ENCODE measurements at places on chromosomes 7 and 10.
A peak's percentile ranks its signal among the peaks of the same experiment; 100 is the strongest.

GRCh38 chr7:96143495-96144259, 178.2 kb downstream of the SLC25A13 start:
- no peaks in the 10 kb centered on the region for H3K27me3 ChIP-seq
- no peak overlapping the region for H3K4me3 ChIP-seq
- no peak overlapping the region for H3K27ac ChIP-seq
- DNase-seq, result no peak

DNA sequence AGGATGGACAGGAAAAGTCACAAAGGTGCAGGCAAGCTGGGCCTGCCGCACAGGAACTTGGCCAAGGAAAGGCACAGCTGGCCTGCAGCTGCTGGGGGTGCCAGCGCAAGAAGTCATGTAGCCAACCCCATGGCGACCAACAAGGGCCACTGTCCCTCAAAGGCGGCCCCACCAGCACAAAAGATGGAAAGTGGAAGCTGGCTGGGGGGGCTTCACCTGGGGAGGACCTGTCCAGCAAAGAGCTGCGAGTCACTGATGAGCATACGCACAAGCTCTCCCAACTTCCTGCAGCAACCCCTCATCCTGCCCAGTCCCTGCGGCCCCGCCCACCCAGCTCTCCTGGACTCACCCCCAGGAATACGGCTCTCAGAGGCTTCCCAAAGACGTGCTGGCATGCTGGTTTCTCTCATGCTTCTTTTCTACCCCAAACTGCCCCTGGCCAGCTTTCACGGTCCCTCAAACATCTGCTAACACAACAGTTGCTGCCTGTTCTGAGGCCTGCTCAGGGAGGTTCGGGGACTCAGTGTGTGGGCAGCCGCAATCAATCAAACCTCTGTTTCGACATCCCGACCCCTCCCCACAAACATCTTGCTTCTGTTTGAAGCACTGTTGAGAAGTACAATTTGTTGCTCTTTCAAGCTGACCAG, 67.6 kb downstream of the FAM53B start:
- DNase-seq, result no peak
- no peaks in the 10 kb centered on the region for H3K27me3 ChIP-seq
- no peak overlapping the region for H3K27ac ChIP-seq
- H3K4me1 ChIP-seq, result peaks cover 14% of the 10 kb centered on the region
- no peak overlapping the region for H3K4me3 ChIP-seq

GRCh38 chr10:59134785-59135184, 41.7 kb upstream of the PHYHIPL start:
- H3K36me3 ChIP-seq, result no peaks in the 10 kb centered on the region
- no peaks in the 10 kb centered on the region for H3K27me3 ChIP-seq
- no peak overlapping the region for H3K4me3 ChIP-seq
- H3K27ac ChIP-seq, result peak overlapping the region; percentile 49
- DNase-seq, result no peak
- peaks cover 18% of the 10 kb centered on the region for H3K4me1 ChIP-seq

- peak overlapping the region; percentile 10 for H3K4me3 ChIP-seq
- H3K36me3 ChIP-seq, result no peaks in the 10 kb centered on the region
- peaks cover 39% of the 10 kb centered on the region for H3K4me1 ChIP-seq
- DNase-seq, result peak; percentile 49
- H3K27ac ChIP-seq, result no peak overlapping the region
Measured at GRCh38 chr7:44375236-44375699, 49.9 kb upstream of the CAMK2B start.

Measured in HepG2 (cell line).